Gastroesophageal sphincter (tissue), 4 donors: ENCODE measurements at places on chromosomes 5 and 9. TPM values are rescaled to one million over a fixed set of nuclear protein-coding genes. Genes with fewer than 3 reads are reported as not detected.

CCDC112 gene
- total RNA-seq = 14.0 TPM

TICAM2 gene
- 4.7 TPM for total RNA-seq

RCL1 gene
- 12.5 TPM for total RNA-seq

PCA3 gene
- 0.16 TPM for total RNA-seq

- peak; percentile 50 for ATAC-seq
Measured at GRCh38 chr9:70420441-70421271, 6.2 kb upstream of the KLF9 start.

- ATAC-seq = peak; percentile 74
Measured at GRCh38 chr9:79185866-79186265, 385.9 kb upstream of the TLE4 start.

GRCh38 chr9:133976191-133976861 lies 15.8 kb downstream of the VAV2 start:
- ATAC-seq = no peak

- ATAC-seq = no peak
Measured at GRCh38 chr9:133854765-133855164, 116.6 kb upstream of the SARDH start.

DNA sequence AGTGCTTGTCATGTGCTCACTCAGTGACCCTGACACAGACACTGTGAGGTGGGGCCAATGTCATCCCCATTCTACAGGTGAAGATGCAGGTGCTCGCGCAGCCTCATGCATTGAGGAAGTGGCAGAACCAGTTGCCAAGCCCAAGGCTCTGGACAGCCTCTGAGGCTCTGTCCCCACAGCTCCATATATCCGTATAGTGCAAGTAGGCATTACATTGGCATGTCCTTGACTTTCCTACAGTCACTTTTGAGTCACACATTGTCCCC lies 58.8 kb upstream of the ANGPTL2 start:
- no peak for ATAC-seq

GRCh38 chr5:180832638-180833068 lies 28.4 kb downstream of the ZFP62 start:
- ATAC-seq = no peak

DNA sequence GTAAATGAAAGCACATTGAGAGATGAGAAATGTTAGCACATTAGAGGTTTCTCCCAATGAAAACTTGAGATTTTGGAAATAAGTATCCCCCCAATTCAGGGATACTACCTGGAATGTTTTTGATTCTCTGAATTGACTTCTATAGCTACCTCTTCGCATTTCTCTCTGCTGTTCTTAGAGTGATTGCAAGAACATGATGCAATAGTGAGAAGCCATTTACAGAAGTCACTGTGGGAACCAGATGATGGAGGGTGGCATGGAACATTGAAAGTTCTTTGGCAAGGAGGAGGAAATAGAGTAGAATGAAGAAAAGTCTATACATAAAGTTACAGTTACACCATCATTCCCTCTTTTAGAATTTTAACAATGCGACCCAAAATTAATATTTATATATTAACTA lies 9.2 kb downstream of the NPR3 start:
- ATAC-seq = no peak

DNA sequence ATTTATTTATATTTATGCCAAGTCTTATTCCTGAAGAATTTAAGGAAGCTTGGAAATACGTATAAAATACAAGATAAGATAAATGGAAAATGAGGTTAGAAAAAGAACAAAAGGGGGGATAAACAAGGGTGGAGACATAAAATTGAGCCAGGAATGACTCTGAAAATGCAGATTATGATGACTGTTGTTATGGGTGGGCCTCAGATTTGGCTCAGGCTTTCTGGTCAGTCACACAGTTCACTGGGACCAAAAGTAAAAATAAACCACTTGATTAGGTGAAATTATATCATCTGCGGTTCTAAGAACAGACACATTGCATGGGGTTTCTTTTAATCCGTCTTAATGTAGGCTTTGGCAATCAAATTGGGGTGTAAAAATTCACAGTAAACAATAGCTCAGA lies 51.0 kb downstream of the OR1J1 start:
- ATAC-seq = no peak

GRCh38 chr5:138626333-138626944 lies 51.2 kb upstream of the HSPA9 start:
- ATAC-seq = no peak

DNA sequence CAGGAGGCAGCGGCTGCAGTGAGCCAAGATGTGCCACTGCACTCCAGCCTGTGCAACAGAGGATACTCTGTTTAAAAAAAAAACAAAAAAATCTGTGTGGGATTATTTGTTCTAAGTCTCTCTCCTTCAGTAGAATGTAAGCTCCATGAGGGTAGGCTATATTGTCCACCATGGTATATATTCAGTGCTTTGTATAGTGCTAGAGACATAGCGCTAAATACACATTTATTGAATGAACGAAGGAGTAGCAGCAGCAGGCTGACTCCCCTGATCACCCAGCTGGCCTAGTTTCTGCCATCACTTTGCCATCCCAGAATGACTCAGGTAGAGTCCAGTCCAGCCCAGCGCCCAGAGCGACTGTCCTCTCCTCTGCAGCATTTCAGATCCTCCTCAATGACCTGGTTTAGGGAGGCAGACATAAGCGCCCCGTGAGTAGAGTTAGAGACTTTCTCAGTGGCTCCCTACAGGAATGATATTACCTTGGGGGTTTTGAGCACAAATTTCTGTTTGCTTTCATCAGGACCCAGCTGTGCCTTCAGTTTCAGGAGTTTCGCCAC lies 716 bp downstream of the HARS1 start:
- ATAC-seq = no peak

GRCh38 chr9:20906326-20906725 lies 125.1 kb downstream of the HACD4 start:
- no peak for ATAC-seq

GRCh38 chr9:112496074-112496722 lies 9.6 kb downstream of the KIAA1958 start:
- no peak for ATAC-seq

GRCh38 chr9:134737842-134738580 lies 96.4 kb downstream of the COL5A1 start:
- ATAC-seq = no peak

DNA sequence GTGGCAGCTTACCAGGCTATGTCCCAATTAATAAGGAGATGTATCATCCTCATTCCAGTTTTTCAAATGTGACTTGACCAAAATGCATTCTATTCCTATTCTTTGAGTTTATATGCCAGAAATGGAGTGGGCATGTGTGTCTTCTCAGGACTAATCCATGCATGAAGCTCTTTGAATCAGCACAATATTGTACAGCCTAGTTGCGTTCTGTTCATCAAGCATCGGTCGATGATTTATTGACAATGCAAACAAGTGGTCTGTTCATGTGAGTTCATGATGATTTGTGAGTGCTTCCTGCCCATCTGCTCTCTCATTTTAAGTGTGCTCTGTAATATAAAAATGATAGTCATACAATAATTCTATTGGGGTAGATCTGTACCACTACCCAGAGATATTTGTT lies 48.3 kb downstream of the PALM2AKAP2 start:
- ATAC-seq = no peak

- ATAC-seq = peak; percentile 95
Measured at GRCh38 chr9:98790842-98791607, 5.3 kb downstream of the ANKS6 start.

- ATAC-seq = no peak
Measured at GRCh38 chr5:152542741-152543140, 137.7 kb upstream of the NMUR2 start.
